ENCODE measurements at places on chromosomes 1 and 21.

DNA sequence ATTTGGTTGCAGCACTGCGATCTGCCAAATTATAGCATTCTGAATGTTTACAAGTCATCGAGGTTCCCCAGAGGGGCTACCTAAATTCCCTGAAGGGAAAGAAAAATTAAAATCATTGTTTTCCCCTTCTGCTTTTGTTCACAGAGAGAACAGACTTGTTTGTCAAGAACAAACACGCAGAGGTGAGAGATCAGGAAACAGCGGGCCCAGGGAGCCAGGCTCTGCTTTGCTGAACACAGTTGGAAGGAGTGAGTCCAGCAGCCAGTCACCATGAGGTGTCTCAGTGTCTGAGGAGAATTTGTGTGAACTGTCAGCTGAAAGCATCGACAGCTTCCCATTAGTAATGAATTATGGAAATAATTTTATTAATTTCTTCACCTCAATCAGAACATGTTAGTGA is 52.5 kb downstream of the RWDD3 start:
- no peak overlapping the region for H3K27ac ChIP-seq
- H3K4me1 ChIP-seq = peaks cover 20% of the 10 kb centered on the region
- no peak overlapping the region for H3K4me3 ChIP-seq
- no peak for DNase-seq
- no peaks in the 10 kb centered on the region for H3K27me3 ChIP-seq
- H3K36me3 ChIP-seq = no peaks in the 10 kb centered on the region

- no peaks in the 10 kb centered on the region for H3K36me3 ChIP-seq
- no peaks in the 10 kb centered on the region for H3K27me3 ChIP-seq
- DNase-seq = no peak
- H3K4me3 ChIP-seq = no peak overlapping the region
- H3K27ac ChIP-seq = no peak overlapping the region
Measured at GRCh38 chr21:17989780-17990179, 170.6 kb upstream of the C21orf91 start.

GRCh38 chr1:96683931-96684330 is 37.7 kb upstream of the PTBP2 start:
- no peaks in the 10 kb centered on the region for H3K36me3 ChIP-seq
- H3K27me3 ChIP-seq = no peaks in the 10 kb centered on the region
- no peak for DNase-seq
- H3K27ac ChIP-seq = no peak overlapping the region
- peaks cover 4% of the 10 kb centered on the region for H3K4me1 ChIP-seq

DNA sequence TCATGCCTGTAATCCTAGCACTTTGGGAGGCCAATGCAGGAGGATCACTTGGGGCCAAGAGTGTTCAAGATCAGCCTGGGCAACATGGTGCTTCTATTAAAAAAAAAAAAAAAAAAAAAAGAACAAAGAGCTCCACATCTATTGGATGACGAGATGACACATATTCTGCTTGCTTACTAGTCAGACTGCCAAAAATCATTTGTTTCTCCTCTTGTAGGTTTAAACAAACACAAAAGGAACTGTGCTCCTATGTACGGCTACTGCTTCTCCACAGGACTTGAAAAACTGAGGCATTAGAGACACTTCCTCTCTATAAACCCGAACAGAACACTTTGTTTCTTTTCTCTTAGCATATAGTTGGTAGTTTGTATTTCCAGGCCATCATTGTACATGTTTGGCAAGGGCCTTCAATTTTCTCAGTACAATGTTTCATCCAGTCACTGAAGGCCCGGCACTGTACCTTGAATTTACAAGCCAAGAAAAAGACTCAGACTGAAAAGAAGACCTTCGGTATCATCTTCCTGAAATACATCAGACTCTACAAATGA is 6.0 kb downstream of the TRIT1 start:
- H3K4me1 ChIP-seq = peaks cover 21% of the 10 kb centered on the region
- H3K27ac ChIP-seq = peak overlapping the region; percentile 31
- peaks cover 6% of the 10 kb centered on the region for H3K36me3 ChIP-seq
- DNase-seq = no peak
- H3K4me3 ChIP-seq = no peak overlapping the region
- no peaks in the 10 kb centered on the region for H3K27me3 ChIP-seq

DNA sequence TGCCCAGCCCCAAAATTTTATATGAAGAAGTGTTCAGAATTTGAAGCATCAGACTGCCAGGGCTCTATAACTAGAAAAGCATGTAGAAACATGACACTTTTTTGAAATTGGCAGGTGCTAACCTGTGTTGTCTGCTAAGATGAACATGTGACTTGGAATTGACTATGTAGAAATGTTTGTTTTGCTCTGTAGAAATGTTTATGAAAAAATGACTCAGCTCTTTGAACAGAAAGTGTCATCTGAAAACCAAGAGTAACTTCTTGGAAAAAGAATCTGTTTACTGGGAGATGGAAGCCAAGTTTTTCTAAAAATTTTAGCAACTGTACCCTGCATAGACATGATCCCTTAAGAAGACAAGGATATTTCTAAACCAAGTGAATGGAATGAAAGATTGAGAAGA is 59.2 kb downstream of the LHX9 start:
- no peaks in the 10 kb centered on the region for H3K36me3 ChIP-seq
- no peaks in the 10 kb centered on the region for H3K27me3 ChIP-seq
- DNase-seq = no peak
- H3K27ac ChIP-seq = no peak overlapping the region
- H3K4me1 ChIP-seq = peaks cover 5% of the 10 kb centered on the region

- peak; percentile 4 for DNase-seq
- H3K27me3 ChIP-seq = no peaks in the 10 kb centered on the region
- no peaks in the 10 kb centered on the region for H3K36me3 ChIP-seq
- H3K4me3 ChIP-seq = no peak overlapping the region
Measured at GRCh38 chr1:53573522-53573921, 114.3 kb downstream of the DMRTB1 start.

Measured in mesothelial cell of epicardium (in vitro differentiated cells).